ENCODE measurements at places on chromosomes 6 and 20.

DNA sequence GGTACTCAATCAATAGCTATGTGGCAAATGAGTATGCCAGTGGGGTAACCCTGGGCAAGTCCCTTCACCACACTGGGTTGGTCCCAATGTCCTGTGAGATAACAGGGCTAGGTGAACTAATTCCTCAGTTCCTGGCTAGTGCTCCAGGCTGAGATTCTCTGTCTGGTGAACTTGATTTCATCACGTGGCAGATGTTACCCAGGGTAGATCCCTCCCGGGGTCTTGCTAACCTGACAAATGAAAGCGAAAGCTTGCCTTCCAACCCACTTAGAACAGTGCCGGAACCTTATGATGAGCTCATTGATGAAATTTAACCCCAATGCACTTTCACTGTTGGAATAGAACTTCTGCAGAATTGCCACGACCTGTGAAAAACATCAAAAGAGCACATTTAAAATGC, 6.6 kb upstream of the ANKRD60 start:
- no peak for DNase-seq

GRCh38 chr6:14428269-14428668, 310.7 kb downstream of the CD83 start:
- DNase-seq = no peak

- no peak for DNase-seq
These were observed 98.7 kb upstream of the LAMA2 start for GRCh38 chr6:128784266-128784665.

GRCh38 chr20:51153867-51154707, 131.2 kb upstream of the KCNG1 start:
- no peak for DNase-seq

- no peak for DNase-seq
These were observed 34.4 kb upstream of the RAB23 start for GRCh38 chr6:57256541-57256940.
